Mammary epithelial cell (primary cell): ENCODE measurements at places on chromosomes 6 and 20. TPM values are rescaled to one million over a fixed set of nuclear protein-coding genes. Genes with fewer than 3 reads are reported as not detected.

DNA sequence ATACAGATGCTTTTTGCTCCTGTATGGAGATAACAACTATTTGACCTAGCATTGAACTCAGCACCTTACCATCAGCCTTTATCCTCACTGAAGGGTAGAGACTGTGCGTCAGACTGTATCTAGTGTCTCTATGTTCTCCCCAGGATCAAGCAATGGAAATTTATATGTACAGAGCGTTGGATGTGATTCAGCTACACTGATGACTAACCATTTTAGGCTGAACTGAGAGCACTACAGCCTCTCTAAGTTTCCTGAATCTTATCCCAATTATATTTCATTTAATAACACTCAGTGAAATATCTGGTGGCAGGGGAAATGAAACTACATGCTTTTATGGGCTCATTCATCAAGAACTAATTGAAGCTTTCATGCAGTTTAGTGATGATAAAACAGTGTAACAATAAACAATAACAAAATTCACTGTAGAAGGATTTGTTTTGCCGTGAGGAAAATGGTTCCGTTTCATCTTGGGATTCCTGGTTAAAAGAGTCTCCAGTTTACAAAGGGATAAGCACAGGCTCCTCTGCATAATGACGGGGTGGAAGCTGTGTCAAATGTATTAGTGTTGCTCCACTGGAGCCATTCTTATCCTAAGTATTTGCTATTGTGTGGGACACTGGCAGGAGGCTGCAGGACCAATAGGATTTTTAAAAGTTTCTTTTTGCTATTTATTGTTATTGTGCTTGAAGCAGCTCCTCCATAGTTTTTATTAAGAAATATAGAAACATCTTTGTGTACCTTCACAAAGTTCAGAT lies 567.6 kb upstream of the MMS22L start:
- no peak for DNase-seq

- DNase-seq: no peak
Measured at GRCh38 chr6:164825386-164825785, 484.0 kb downstream of the C6orf118 start.

- DNase-seq: no peak
Measured at GRCh38 chr6:125188037-125188436, 34.5 kb downstream of the TPD52L1 start.

Gene GSTA2
- 0.50 TPM for total RNA-seq

GRCh38 chr20:53304146-53304545 lies 289.5 kb downstream of the ZNF217 start:
- no peak for DNase-seq

Gene EEF1A2
- total RNA-seq: 0.33 TPM

- DNase-seq: no peak
Measured at GRCh38 chr6:113978084-113978675, 7.2 kb upstream of the HDAC2 start.

DNA sequence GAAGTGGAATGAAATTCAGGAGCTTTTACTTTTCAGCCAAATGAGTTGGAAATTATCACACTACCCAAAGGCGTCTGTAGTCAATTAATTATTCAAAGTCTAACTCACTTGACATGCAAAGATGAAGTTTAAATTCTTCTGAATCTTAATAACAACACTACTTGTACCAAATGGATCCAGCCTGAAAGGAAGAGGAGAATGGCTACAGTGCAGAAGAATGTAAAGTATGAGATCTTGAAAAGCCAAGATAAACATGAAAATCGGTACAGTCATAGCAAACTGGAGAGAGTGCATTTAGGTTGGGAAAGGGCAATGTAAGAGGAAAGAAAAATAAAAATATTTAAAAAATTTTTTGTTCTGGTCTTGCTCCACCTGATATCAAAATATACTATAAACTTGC lies 195.5 kb downstream of the SIM1 start:
- peak; percentile 27 for DNase-seq

GRCh38 chr6:79296211-79296610 lies 61.7 kb upstream of the HMGN3 start:
- DNase-seq: no peak

GRCh38 chr6:42280966-42281533 lies 63.4 kb upstream of the MRPS10 start:
- DNase-seq: peak; percentile 54
